ENCODE measurements at places on chromosomes 5 and 9.

GRCh38 chr9:72925126-72925789 is 27.6 kb downstream of the ALDH1A1 start:
- DNase-seq, result no peak

DNA sequence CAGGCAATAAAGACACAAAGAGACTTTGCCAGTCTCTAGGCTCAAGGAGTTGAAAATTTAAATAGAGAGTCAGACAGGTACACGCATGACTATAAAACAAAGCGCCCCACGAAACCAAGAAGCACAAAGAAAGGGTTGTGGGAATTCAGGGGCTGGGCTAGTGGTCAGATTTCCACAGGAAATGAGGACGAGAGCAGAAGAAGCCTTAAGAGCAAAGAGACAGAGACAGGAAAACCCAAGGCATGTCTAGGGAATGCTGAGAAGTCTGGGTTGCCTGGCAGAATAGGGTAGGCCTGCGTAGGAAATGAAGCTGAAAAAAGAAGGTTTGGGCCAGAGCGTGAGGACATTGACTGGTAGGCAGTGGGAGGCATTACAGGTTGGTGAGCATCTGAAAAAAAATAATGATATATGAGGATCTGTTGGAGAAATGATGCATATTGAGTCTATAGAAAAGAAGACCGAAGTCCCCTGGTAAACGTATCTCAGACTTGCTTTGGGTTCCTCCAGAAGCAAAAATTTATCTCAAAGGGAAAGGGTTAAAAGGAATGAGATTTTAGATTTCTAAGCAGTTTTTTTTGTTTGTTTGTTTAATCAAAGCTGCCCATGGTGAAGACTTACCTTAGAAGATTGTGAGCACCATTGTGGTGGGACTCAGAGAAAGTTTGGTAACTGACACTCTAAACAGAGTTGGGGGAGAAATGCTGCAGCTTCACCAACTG is 51.8 kb downstream of the SLC1A3 start:
- DNase-seq, result no peak

DNA sequence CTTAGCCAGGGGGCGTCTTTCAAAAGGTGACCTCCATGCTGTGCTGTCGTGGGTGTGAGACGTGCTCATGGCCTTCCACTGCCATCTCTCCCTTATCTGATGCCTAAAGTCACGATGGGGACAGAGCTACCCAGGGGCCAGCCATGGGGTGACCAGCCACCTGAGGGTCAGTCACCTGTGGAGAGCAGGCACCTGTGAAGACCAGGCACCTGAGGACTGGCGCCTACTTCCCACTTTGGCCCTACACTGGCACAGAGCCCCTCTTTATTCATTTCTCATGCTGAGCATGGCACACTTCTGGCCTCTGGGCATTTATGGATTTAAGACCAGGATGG is 6.4 kb upstream of the EXOC3 start:
- no peak for DNase-seq

- no peak for DNase-seq
Observed at GRCh38 chr9:36135741-36136271, 727 bp upstream of the GLIPR2 start.

- DNase-seq, result no peak
Observed at GRCh38 chr9:114919611-114920010, 10.8 kb downstream of the TNFSF8 start.

DNA sequence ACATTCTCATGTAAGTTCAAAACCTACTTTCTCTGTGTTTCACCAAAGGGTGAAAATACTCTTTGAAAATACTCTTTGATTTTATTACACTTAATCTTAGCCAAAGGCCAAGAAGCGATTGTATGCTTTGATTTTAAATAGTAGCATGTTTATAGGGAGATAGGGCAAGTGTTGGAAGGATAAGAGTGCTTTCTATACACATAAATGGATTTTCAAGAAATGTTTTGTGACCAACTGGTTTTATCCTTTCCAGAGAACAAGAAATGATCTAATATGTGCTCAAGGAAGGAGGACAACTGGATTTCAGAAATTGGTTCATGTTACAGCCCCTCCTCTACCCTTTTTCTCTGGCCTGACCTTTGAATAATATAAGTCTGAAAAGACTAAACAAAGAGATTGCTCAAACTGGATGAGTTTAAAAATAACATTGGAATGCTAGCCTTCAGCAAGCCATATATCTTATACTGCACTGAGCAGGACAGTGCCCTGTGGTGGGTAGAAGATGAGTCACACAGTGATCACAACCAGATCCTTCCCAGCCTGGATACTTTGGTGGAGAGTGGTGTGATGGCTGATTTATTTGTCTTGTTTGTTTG is 13.1 kb downstream of the PALM2AKAP2 start:
- no peak for DNase-seq

- DNase-seq, result no peak
Observed at GRCh38 chr5:13480834-13481233, 463.7 kb downstream of the DNAH5 start.
